ENCODE measurements at places on chromosomes 16 and 17.

- DNase-seq = no peak
Measured at GRCh38 chr16:58048494-58049231, 23.1 kb downstream of the MMP15 start.

DNA sequence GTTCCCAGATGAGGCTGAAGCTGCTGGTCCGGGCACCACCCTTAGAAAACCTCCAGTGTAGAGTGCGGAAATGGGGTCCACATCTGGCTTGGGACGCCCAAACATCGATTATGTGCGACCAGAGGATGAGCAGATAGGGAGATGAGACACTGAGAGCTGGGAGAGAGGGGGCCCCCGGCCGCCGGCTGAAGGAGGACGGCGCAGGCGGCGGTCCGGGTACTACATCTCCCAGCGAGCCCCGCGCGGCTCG is 182 bp upstream of the SPECC1 start:
- DNase-seq = no peak

DNA sequence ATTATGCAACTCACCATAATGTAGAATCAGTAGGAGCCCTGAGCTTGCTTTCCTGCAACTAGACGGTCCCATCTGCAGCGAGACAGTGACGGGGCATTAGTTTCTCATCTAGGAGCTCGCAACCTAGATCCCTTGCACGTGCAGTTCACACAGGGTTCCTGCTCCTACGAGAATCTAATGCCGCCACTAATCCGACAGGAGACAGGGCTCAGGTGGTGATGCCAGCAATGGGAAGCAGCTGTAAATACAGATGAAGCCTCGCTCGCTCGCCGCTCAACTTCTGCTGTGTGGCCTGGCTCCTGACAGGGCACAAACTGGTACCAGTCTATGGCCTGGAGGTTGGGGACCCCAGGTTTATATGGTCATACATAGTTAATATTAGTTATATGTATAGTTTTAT is 394.5 kb downstream of the NPIPA8 start:
- no peak for DNase-seq

- peak; percentile 29 for DNase-seq
Measured at GRCh38 chr17:41967141-41967920, 736 bp downstream of the CNP start.

DNA sequence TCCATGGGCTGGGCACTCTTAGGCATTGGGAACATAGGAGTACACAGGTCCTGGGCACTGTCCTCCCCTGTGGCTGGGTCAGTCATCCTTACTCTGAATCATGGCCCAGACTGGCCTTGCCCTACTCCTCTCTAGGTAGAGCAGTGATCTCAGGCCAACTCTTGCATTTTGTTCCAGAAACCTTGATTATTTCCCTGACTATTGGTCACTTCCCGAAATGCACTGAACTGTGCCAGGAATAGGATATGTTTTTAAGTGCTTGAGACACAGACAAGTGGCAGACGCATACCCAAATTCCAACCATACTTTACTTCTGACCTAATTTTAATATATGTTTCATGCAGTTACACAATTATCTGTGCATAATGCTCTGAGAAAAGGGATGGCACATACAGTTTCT is 10.3 kb downstream of the KRABD2 start:
- DNase-seq = no peak

GRCh38 chr17:43791589-43791988 is 11.4 kb downstream of the CFAP97D1 start:
- no peak for DNase-seq

DNA sequence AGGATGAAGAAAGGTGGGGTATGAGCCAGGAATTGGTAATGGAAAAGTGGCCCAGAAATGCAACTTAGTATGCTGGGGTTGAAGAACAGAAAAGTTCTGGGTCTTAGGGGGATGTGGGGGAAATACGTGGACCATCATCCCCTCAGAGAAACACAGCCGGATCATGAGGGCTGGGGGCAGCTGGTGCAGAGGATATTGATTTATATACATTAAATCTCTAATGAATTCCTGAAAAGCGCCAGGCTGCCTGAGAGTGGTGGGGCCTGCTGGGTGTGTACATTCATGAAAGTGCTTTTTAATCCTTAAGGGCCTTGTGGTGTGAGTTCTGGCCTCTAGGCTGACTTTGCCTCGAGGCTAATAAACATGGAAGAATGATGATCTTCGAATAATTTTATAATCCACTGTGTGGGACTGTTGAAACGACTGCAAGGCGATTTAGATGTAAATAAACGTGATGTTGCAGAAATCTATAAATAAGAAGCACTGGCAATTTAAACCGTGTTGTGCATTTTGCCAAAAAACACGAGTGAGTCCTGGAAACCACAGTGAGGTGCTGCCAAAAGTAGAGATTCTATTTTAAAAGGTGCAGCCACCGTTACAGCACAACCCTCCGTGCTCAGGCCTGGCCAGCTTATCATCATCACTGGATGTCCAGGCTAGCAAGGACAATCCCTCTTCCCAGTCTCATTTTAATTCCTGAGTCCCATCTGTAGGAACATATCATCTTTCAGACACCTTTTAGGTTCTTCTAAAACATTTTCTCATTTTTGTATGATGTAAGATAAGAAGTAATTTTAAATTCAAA is 32.1 kb downstream of the PRKAR1A start:
- no peak for DNase-seq

GRCh38 chr16:51532551-51532950 is 381.5 kb upstream of the SALL1 start:
- DNase-seq = no peak

GRCh38 chr17:14840616-14841231 is 424.4 kb downstream of the PMP22 start:
- no peak for DNase-seq

GRCh38 chr16:13781575-13782338 is 138.2 kb upstream of the ERCC4 start:
- DNase-seq = no peak

- no peak for DNase-seq
Measured at GRCh38 chr16:19698480-19699465, 19.3 kb downstream of the KNOP1 start.

DNA sequence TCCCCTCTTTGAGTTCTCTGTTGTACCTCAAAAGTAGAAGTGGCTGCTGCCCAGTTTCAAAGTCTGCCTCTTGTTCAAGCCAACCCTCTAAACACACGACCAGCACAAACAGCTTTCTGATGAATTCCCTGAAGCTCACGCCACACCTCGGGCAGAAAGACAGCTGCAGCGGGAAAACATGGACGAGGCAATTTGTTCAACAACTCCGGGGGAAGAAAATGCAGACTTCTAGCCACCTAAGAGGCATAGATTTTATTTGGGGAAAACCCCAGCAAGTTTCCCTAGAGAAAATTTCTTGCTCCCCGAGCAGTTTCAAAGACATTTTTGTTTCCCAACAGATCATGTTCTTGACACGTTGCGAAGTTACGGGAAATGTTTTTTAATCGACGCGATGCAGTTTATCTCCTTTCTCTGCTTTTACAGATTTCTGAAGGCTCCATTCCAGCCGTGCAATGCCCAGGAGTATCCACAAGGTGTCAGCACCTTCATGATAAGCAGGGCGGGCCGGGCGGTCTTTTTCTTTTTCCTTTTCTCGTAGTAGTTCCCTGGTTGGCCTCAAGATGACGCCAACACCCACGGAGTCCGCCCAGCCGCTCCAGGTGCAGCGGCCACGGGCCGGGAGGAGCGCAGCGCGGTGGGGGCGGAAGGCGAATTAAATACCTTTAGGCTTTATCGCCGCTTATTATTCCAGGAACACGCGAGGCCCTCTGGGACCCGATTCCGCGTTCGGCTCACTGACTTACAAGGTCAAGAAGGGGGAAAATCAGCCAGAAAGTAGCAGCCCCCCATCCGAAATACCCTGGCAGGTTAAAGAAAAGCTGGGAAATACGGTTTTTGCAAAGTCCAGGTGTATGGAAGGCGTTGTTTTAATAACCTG is 2.9 kb upstream of the FOXC2 start:
- DNase-seq = peak; percentile 78

- DNase-seq = no peak
Measured at GRCh38 chr17:36142235-36142634, 34.2 kb downstream of the TBC1D3B start.

DNA sequence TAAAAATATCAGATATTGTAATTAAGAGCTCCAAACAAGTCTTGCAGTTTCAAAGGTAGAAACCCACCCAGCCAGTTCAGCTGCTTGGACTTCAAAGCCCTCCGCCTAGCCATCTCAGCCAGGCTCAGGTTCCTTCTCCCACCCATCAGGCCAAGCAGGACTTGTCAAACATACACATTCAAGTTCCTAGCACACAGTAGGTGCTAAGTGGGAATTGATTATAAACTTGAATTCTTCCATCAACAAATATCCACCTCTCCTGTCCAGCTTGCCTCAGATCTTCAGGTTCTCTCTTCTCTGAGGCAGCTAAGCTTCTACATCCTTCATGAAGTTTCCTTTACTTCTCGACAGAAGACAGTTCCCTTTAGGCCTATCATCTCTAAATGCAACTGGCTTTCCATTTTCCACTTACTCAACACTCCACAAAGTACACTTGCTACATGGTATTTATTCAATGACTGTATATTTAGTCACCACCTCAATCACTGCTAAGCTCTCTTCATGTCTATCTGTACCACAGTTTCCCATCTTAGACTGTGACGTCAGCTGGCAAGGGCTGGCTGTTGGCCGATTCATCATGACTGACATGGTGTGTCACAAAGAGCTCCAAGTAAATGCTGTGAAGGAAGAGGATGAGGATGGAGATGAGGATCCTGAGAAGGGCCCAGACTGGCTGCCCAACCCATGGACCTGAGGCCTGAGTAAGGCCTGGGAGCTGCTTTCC is 13.3 kb upstream of the COG7 start:
- DNase-seq = no peak

DNA sequence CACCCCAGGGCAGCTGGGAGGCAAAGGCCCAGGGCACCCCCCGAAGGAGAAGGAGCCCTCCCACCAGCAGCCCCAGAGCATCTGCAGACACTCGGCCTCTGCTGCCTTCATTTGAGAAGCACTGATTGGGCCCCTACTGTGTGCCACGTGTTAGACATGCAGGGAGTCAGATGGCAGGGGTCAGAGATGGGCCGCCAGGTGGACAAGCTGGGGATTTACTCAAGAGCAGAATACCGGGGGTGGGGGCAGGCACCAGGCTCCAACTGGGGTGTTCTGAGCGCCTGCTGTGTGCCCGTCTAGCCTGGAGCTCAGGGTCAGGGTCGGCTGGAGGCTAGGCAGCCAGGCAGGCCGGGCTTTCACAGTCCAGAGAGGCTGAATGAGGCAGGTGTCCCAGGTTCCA is 18.7 kb downstream of the TPSG1 start:
- DNase-seq = no peak

DNA sequence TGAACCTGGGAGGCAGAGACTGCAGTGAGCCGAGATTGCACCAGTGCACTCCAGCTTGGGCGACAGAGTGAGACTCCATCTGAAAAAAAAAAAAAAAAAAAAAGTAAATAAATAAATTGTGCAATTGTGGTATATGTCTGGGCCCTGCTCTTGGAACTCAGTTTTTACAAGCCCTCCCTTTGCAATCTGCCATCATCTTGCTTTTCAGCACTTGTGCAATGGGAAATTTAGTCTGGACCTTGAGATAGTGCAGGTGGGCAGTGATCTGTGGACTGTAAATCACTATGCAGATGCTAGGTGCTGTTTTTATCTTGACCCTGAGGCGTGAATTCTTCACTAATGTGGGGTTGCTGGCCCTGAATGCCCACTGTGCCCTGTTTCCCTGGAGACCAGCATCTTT is 6.5 kb upstream of the RAP1GAP2 start:
- no peak for DNase-seq

DNA sequence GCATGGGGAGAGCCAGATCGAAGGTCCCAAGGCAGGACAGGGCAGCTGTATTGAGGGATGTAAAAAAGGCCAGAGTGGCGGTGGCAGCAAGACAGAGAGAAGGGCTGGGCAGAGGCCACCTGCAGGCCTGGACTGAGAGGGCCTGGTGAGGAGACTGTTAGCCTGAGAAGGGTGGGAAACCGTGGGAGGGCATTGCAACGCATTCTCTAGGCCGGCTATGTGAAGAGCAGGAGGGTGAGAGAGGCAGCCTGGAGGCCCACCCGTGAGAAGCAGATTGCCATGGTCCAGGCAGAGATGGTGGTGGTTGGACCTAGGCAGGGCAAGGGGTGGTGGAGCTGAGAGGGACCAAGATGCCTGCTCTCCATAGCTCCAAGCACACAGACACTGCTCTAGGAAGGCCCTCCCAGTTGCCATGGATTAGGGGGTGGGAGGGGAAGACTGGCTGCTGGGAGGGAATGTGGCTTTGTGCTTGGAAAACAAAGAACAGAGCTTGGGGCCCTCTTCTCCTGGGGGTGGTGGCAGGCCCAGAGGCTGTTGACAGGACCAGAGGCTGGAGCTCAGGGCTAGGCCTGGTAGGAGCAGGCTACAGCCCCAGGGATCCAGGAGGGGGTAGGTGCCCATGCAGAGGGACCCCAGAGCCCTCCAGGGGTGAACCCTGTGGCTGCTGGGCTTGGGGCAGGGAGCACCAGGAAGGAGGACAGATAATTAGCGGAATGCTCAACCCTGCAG is 12.4 kb upstream of the TCAP start:
- DNase-seq = no peak

GRCh38 chr16:53083119-53083518 is 28.3 kb downstream of the CHD9 start:
- no peak for DNase-seq

- DNase-seq = no peak
Measured at GRCh38 chr17:78644931-78645351, 67.7 kb upstream of the DNAH17 start.

- DNase-seq = no peak
Measured at GRCh38 chr16:17992416-17992815, 344.1 kb downstream of the NPIPA8 start.

DNA sequence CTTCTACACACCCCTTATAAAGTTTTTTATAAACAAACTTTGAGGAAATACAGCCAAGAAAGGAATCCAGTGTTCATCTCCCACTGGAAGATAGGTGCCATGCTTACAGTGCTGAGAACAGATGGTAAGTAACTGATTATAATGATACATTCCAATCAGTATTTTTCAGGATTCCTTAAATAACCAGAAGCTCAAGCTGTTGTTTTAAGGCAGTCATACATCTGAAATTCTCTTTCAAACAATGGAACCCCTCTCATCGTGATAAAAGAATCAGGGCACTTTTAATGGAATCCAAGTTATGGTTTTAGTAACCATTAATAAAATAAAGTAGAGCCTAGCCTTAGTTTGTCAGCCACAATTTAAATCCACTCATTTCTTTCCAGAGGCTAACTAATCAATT is 56.1 kb upstream of the STAC2 start:
- DNase-seq = no peak

DNA sequence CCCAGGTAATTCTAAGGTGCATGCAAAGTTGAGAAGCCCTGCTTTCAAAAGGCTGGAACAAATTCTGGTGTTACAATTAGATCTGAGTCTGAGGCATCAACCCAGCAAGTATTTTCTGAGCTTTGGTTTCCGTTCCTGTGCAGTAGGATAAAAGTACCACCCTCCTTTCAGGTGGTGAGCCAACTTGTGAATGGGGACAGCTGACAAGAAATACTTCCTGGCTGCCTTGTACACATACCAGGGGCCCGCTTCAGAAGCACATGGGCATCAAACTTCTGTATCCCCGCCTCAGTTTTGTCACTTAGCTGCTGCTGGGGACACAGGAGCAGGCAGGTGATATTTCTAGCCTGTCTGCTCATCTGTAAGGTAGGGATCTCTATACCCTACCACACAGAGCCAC is 252.2 kb downstream of the CPPED1 start:
- DNase-seq = no peak

- DNase-seq = no peak
Measured at GRCh38 chr17:77343031-77343800, 202.4 kb downstream of the SEC14L1 start.

Data from activated CD4-positive, alpha-beta T cell treated with anti-CD3 and anti-CD28 coated beads for 24 hours (primary cell).